ENCODE measurements at places on chromosomes 4 and X.

DNA sequence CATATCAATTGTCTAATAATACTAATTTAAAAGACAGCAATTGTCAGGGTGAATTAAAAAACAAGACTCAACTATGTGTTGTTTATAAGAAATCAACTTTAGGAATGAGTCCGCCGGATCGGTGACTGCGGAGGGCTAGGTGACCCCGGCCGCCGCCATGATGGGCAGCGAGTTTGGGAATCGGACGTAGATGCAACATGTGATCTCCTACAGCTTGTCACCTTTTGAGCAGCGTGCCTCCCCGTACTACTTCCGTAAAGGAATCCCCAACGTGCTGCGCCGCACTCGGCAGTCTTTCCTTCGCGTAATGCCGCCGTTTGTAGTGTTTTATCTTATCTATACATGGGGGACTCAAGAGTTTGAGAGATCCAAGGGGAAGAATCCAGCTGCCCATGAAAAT is 742.5 kb upstream of the PABPC4L start:
- no peak for DNase-seq

- DNase-seq, result no peak
These were observed 5.8 kb downstream of the CNKSR2 start for GRCh38 chrX:21379991-21380390.

- DNase-seq, result no peak
These were observed 22.8 kb downstream of the NDST4 start for GRCh38 chr4:115090483-115091075.

DNA sequence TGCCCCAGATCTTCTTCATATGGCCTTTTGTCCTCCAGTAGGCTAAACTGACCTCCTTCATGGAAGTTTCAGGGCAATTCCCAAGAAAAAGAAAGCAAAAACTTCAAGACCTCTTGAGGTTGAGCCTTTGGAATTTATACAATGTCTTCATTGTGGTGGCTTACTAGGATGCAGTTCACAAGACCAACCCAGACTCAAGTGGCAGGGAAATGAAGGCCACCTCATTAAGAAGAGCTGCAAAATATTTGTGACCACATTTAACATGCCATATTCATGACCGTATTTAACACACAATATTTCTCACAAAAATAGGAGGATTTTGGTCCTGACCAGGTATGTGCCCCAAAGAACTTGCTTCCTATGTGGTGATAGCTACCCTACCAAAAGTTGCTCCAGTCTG is 605.5 kb upstream of the PITX2 start:
- no peak for DNase-seq

- DNase-seq, result no peak
These were observed 67.5 kb upstream of the CLDN34 start for GRCh38 chrX:9899640-9900111.

GRCh38 chrX:131792789-131793462 is 230.2 kb upstream of the STK26 start:
- no peak for DNase-seq

DNA sequence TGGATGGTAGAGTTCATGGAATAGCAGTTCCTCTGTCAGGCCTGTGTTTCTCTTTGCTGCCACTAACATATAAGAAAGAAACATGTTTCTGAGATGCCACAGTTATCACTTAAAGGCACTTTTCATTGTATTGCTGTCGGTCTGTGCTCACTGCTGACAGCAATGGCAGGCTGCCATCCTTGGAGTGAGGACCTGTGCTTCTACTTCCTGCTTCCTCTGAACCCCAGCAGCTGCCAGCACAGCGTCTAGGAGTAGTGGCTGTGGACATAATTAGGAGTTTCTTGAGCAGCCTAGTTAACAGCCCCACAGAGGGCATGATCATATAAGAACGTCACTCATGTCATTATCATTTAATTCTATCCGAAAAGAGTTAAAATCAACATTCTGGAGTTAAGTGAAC is 30.5 kb downstream of the F11 start:
- no peak for DNase-seq

- no peak for DNase-seq
These were observed 455.5 kb upstream of the FAM241A start for GRCh38 chr4:111689731-111690130.

- DNase-seq, result no peak
These were observed 18.0 kb downstream of the TACC3 start for GRCh38 chr4:1739358-1739757.

DNA sequence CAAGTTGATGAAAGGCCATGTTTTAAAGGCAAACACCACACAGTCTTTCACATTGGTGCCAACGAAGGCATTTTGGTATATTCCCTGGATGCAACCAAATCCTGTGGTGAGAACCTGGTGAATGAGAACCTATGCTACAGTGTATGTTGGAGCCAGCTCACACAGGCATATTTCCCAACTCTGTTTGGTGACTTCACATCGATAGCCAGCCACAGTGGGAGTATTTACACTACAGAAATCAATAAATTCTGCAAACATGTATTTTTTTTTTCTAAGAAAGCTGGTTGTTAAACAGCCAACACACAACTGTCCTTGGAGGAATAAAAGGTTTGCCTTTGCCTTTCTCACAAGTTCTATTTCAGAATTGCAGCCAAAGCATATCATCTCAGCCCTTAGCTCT is 691.0 kb downstream of the GRID2 start:
- DNase-seq, result no peak

All from right renal cortex interstitium (tissue), 3 donors.